MV-4-11 (cell line): ENCODE measurements at places on chromosomes 6 and 20.

DNA sequence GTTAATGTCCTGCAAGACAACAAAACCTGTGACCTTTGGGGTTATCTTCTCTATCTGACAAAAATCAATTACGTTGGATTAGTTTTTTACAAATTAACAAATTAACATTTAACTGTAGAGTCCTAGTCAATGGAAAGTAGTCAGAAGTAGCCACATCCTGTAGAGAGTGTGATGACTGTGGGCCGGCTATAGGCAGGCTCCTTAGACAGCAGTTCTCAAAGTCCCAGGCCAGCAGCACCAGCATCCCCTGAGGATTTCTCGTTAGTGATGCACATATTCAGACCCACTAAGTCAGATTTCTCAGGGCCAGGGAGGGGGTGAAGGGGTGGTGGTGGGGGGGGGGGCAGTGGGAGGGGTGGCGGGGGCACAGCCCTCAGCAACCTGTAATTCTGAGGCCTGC is 37.2 kb downstream of the ZNF341 start:
- no peak for DNase-seq

GRCh38 chr20:63930971-63931553 is 25.2 kb downstream of the UCKL1 start:
- no peak for DNase-seq

DNA sequence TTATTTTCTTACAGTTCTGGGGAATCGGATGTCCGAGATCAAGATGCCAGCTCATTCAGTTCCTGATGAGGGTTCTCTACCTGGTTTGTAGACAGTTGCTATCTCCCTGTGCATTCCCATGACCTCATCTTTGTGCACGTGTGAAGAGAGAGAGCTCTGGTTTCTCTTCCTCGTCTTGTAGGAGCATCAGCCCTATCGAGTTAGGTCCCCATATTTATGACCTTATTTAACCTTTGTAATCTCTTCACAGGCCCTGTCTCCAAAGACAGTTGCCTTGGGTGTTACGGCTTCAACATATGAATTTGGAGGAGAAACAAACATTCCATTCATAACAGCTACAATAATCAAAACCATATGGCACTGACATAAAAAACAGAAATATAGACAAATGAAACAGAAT is 455.3 kb downstream of the HACE1 start:
- peak; percentile 89 for DNase-seq

- DNase-seq, result no peak
Observed at GRCh38 chr6:11030904-11031303, 13.2 kb downstream of the ELOVL2 start.

DNA sequence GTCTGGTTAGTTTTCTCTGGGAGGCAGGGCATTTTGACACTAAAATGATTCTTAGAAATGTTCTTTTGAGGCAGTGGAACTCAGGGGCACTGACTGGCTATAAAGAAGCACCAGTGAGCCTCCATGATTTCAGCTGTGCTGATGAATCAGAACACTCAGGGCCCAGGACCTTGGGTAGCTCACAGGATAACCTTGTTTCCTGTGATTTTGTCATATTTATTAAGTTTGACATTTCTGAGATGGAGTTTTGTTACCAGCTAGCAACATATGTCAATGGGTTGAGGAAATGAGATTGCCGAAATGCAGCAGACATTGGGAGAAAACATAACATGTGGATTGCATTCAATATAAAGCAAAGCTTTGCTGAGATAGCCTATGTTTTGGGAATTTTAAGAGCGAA is 802.4 kb downstream of the EYS start:
- DNase-seq, result no peak

DNA sequence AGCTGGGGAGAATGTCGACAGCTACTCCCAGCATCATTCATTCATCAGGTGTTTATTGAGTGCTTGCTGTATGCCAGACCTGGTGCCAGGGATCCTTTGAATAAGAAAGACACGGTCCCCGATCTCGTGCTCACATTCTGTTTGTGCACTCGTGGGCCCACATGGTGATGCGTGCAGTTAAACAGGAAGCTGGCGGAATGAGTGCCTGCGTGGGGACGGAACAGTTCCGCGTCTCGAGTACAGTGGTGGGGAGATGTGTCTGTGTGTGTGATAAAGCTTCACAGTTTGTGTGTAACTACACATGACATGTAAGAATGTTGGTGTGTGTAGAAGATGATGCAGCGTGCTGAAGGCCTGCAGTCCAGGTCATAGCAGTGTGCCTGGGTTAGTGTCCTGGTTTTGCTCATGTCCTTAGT is 6.5 kb downstream of the RBM38 start:
- DNase-seq, result peak; percentile 20

- peak; percentile 58 for DNase-seq
Observed at GRCh38 chr6:41066867-41067304, 5.3 kb downstream of the OARD1 start.

DNA sequence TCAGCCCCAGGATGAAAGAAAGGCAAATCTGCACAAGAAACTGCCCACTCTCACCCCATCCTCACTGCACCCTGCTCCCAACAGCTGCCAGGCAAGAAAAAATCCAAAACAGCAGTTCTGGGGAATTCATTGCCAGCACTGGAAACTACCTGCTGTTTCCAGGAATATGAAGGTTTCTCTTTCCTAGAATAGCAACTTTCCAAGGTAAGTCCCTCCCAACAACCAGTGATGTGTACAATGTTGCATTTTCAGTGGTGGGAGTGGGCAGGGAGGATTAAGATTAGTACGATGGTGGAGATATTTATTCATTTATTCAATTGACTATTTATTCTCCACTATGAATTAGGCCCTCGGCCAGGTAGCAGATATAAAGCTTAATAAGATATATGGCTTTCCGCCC is 10.2 kb upstream of the HLA-DOB start:
- no peak for DNase-seq

GRCh38 chr20:3696200-3696599 is 14.4 kb upstream of the ADAM33 start:
- peak; percentile 7 for DNase-seq

- no peak for DNase-seq
Observed at GRCh38 chr6:10395704-10396546, 18.9 kb downstream of the TFAP2A start.

DNA sequence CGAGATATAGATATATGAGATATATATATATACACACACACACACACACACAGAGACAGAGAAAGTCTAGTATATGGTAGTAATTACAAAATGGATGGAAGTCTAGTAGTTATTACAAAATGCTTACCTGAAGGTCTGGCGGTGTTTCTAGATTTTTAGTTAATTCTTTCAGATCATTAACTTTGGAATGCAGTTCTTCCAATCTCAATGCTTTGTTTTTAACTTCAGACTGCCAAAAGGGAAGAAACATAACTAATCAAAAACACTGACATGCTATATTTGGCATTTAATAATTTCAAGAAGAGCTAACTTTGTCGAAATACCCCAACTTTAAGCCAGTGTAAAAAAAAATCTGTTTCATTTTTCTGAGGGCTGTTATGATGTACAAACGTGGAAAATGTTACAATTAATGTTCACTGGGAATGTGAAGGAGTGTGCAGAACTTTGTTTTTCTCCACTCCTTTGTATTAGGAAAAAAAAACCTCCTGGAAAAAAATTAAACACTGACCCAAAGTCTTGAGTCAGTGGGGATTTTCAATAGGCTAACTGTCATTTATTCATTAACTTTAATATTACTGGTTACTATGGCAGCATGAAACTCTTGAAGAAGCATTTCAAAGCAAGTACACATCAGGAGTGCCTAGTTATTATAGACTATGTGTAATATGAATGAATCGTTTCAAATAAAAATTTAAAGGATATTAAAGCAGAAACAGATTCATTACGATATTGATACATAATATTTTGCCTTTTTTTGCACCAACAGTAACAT is 232.9 kb downstream of the SYNE1 start:
- DNase-seq, result no peak

- no peak for DNase-seq
Observed at GRCh38 chr20:44888226-44889103, 3.0 kb downstream of the YWHAB start.

GRCh38 chr6:105483492-105483891 is 80.6 kb upstream of the PREP start:
- no peak for DNase-seq

DNA sequence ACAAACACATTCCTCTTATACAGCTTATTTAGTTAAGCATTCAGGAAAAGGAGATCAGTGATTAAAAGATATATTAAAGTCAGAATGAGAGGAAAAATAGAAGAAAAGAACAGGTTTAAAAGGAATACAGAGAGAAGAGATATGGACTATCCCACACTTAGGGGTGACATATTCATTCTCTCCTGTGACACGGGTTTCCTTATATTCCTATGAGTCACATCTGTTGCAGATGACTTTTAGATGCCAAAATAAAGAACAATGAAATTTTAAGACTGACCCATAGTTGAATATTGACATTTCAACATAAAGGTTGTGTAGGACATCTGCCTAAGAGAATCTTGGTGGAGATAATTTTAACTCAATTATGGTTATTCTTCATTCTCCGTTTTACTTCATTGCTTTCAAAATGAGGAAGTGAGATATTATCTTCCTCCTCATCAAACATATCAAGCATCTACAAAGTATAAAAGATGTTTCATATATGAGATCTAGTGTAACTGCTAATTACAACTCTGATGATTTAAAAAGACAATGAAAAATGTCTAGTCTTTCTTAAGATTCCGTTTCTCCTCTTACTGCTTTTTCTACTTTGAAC is 1336.7 kb upstream of the CITED2 start:
- DNase-seq, result peak; percentile 54

DNA sequence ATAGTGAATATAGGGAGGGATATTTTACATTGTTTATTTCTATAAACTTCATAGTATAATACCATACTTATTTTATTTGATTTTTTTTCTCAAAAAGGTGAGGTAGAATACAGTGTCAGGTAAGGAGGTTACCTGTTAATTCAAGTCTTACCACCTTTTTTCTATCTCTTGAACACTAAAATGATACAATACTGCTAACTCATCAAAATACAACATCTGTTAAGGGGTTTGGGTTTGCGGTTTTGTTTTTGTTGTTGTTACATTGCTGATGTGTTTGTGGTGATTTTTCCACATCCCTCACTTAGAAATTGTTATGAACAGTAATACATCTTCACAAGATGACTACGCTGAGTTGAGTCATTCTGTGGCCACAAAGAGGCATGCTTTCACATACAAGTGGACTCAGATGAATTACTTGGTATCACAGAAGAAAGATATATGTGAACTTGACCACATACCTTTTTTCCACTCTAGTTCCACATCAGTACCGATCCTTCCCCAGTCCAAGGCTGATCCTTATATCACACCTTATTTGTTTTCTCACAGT is 139.4 kb upstream of the ID4 start:
- no peak for DNase-seq

DNA sequence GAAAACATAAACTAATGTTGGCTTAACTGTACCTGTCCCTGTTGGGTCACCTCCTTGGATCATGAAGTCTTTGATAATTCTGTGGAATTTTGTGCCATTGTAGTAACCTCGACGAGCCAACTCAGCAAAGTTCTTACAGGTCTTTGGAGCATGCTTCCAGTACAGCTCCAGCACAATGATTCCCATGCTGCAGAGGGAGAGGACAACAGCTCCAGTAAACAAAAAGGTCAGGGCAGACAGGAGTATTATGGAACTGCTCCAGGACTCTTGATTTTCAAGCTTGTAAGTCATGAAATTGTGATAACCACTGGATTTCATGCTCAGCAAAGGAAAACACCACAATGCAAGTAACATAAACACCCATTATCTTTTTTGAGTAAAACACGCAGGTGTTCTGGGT is 2.9 kb downstream of the PPIL1 start:
- DNase-seq, result no peak

- DNase-seq, result no peak
Observed at GRCh38 chr20:51583073-51583472, 40.6 kb upstream of the NFATC2 start.

DNA sequence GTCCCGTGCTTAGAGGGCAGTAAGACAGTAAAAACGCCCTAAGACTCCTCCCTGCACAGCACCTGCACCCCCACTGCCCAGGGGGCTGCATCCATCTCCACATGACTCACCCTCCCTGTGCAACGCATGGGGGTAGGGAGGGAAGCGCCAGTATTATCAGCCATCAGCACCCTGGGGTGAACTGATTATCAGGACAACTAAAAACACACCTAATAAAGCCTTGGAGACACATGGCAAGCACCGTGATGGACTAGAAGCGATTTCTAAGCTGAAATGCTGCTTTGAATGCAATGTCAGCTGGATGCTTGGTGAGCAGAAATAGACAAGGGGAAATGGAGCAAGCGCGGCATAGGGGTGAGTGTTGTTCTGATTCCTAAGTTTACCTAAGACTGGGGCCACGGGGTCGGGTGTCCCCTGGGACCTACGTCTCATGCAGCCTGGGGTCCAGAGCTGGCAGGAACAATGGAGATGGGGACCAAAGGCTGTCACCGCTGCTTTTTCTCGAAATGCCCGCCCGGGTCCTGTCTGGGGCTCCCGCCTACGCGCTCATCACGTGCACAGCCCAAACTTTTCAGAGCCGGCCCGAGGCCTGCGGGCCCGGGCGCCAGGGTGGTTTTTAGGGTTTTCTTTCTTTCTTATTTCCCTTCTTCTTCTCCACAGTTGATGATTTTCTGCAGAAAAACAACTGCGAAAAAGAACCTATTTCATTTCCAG is 702 bp upstream of the TNFAIP3 start:
- no peak for DNase-seq

DNA sequence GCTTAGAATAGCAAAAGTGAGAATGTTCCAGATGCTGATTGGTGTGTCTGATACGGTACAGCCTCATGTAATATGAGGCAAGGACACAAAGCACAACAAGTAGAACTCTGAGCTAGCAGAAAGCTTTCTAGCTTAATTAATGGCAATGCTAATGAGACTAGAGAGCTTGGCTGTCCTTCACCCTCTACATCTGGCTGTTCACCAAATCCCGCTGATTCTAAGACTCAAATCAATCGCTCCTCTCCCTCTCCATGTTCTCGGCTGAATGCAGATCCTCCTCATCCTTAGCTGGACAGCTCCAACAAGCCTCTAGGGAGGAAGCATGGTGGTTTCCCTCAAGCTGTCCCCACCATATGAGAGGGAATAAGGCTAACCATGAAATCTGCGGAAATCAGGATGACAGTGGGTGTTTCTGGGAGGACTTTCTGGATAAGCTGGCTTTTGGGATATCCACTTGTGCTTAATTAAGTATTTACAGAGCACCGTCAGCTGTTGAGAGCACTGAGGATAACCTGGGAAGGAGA is 128.9 kb downstream of the FOXC1 start:
- DNase-seq, result no peak

- peak; percentile 46 for DNase-seq
Observed at GRCh38 chr6:154367336-154367735, 10.7 kb upstream of the IPCEF1 start.

DNA sequence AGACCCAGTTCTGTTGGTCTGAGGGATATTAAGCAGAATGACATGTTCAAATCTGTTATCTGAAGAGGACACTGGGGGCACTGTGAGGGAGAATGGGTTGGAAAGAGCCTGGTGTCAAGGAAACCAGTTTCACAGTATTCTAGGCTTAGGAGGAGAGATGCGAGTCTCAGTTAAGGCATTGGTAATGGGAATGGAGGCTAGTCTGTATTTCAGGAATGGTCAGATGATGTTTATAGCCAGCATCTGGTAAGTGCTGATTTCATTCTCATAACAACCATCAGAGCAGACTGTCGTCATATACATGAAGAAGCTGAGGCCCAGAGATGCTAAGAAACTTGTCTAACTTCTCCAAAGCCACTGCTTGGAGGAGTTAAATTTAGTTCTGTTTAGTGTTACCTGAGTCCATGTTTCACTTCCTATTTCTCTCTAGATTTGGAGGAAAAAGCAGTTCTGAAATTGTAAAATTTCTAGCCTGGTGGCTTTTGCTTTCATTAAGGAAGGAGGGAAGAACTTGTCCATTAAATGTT is 242.0 kb downstream of the ARID1B start:
- peak; percentile 82 for DNase-seq

- no peak for DNase-seq
Observed at GRCh38 chr6:158769234-158769770, 49.9 kb downstream of the EZR start.
